ENCODE measurements at places on chromosomes 12 and 14. TPM values are rescaled to one million over a fixed set of nuclear protein-coding genes. Genes with fewer than 3 reads are reported as not detected.

Gene OVCH1
- not detected for total RNA-seq

DNA sequence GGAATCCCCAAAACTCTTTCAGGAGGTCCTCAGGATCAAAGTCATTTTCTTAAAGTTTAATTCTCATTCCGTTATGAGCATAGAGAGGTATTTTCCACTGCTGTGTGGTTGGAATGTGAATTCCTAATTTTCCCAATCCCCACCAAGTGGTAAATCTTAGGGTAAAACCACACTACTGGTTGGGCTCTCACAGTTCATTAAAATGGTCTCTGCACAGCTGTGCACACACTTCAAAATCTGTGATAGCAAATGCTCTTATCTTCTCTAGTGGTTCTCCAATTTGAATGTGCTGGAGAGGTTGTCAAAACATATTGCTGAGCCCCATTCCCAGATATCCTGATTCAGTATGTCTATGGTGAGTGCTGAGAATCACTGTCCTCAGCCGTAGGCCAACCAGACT, 189.1 kb downstream of the BMP4 start:
- DNase-seq: no peak

Gene TMED10
- total RNA-seq: 146 TPM

DNA sequence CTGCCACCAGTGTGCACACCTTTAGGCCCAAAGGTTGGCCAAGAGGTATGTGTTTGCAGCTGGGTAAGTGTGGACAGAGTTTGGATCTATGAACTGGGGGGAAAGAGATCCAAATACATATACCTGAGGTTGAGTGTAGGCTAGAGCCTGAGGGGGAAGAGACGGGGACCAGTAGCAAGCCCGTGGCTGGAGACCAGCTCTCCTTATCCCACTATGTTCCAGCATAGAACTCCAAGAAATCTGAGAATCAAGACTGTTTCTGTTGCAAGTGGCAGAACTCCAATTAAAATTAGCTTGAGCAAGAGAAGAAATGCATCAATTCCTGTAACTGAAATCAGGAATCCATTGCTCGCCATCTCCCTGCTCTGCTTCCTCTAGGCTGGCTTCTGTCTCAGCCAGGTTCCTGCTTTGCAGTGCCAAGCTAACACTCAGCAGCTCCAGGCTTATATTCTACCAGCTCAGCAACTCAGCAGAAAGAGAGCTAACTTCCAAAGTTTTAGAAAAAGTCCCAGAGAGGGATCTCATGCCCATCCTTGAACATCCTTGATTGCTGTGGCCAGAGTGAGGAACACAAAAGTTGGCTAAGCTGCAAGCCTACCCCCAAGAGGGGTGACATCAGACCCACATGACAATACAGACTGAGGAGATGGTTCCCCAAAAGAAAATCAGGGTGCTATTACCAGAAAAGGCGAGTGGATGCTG, 1.5 kb upstream of the PCK2 start:
- DNase-seq: no peak

DNA sequence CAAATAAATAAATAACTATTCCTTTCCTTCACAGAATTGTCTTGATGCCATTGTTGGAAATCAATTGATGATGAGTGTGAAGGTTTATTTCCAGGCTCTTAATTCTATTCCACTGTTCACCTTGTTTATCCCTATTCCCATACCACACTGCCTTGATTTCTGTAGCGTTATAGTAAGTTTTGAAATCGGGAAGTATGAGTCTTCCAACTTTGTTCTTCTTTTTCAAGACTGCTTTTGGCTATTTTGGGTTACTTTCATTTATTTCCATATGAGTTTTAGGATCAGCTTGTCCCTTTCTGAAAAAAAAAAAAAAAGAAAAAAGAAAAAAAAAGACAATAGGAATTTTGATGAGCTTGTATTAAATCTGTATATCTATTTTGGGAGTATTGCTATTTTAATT, 9.3 kb upstream of the CDK2AP1 start:
- no peak for DNase-seq

DNA sequence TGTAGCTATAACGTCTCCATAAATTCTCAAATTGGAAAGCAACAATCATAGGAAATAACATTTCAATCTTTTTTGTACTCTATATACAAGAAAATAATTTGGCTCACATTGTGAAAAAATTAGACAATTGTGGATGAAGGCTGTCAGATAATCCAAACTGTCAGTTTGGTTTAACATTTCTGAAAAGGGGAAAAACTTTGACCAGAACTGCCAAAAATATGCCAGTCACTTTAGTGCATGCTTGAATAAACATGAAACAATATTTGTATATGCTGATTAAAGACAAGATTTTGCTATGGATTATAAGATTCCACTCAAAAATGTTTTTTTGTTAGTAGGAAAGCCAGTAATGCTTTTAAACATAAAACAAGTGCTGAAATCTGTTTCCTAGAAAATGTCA, 38.9 kb downstream of the CCDC59 start:
- DNase-seq: no peak

Gene IL22
- total RNA-seq: not detected

Gene AGAP2
- 74.6 TPM for total RNA-seq

Gene GYS2
- total RNA-seq: not detected

GRCh38 chr14:49220492-49220891, 365.7 kb downstream of the RPS29 start:
- no peak for DNase-seq

Gene MGP
- total RNA-seq: 3.1 TPM

GRCh38 chr14:98835051-98835824, 436.8 kb downstream of the BCL11B start:
- DNase-seq: no peak

DNA sequence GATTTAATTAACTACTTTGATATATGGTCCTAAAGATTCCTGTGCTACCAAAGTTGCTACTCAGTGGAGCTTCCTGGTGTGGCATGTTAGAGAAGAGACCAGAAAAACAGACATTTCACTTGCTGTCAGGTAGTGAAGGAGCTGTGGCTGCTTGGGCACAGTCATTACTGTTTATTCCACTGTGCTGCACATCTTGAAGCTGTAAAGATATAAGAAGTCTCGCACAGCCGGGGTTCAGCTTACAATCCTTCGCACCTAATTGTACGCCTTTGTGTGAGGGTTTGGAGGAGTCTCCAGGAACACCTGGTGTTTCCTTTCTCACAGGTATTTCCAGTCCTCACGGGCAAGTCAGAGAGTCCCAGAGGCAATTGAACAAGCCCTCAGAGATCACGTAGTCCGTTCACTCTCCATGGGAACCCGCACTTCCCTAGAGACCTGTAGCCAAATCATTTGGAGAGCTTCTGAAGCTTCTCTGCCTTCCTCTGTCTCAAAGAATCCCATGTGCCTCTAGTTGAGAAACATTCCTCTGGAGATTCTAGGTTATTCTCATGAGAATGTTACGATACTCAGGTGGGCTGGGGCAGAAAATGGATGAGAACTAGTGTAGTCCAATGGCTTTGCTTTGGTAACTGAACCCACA, 4.1 kb downstream of the EVL start:
- no peak for DNase-seq

Gene PRKD1
- not detected for total RNA-seq

DNA sequence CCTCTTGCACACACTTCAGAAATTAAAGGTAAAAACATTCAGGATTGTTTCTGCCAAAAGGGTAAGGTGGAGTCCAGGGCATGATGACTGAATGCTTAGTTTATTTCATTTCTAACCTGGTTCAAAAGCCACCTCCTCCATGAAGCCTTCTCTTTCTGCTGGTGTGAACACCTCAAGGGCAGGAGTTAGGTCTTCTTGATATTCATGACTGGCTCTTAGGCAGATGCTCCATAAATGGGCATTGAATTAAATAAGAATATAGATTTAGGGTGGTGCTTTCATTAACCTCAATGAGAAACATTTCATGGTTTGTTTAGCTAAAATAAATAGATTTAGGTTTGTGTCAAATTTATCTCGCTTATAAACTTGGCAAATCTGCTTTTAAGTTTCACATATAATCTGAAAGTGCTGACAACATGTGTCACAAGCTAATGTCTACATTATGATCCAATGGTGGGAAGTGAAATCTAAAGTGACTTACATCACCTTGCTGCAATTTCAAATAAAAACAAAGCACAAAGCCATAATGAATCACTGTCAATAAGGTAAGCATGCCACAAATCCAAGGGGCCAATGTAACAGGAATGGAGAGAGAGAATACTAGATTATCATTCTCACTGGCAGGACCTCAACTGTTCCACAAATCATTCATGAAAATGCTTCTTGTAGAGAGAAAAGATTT, 72.7 kb upstream of the GRIP1 start:
- no peak for DNase-seq

Gene MSI1
- not detected for total RNA-seq

DNA sequence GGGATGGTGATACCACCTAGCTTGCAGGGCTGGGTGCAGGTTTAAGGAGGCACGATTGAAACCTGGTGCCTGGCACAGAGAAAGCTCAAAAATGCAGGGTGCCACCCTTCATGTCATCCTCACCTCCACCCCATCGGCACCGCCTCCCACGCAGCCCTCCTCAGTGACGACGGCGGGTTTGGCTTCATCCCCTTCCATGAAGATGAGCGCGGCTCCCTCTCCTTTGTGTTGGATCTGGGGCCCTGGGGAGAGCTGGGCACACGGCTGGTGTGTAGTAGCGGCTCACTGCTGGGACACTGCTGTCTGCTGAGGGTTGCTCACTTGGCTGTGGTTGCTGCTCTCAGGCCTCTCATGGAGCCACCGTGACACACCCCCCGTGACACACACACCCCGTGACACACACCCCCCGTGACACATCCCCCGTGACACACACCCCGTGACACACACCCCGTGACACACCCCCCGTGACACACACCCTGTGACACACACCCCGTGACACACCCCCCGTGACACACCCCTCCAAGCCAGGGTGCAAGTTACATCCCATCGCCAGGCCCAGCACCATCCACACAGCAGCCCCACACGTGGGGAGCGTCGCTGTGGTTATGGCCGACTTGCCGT, 42.9 kb upstream of the FZD10 start:
- no peak for DNase-seq

Gene P2RX2
- not detected for total RNA-seq

DNA sequence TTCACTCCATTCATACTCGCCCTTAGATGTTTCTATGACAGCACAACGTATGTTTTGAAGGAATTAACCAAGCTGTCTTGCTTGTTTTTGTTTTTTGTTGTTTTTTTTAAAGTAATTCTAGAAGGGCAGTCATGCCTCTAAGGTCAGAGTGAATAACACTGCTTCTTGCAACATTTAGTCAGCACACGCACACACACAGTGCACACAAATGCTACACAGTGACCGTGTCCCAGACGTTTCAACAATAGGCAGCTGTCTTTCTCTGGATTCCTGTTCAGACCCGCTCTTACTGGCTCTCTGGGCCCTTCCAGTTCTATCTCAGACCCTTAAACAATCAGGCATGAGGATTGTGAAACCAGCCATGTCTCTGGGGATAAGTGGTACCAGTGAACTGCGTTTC, 351.0 kb upstream of the FKBP4 start:
- DNase-seq: no peak

DNA sequence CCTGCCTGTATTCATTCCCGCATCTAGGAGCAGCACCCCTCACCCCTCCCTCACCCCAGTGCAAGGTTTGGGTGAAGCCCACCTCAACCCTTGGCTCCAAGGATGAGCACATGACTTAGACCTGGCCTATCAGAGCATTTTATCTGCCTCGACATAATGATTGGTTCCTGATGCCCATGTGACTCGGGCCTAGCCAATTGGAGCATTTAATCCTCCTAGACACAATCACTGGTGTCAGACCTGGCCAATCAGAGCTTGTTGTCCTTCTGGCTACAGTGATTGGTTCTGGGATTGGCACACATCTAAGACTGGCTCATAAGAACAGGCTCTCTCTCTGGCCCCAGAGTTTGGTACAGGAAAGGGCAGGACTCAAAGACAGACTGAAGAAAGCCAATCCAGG, 73.1 kb upstream of the MYL2 start:
- no peak for DNase-seq

GRCh38 chr12:107477947-107478610, 207.5 kb upstream of the PWP1 start:
- DNase-seq: no peak

DNA sequence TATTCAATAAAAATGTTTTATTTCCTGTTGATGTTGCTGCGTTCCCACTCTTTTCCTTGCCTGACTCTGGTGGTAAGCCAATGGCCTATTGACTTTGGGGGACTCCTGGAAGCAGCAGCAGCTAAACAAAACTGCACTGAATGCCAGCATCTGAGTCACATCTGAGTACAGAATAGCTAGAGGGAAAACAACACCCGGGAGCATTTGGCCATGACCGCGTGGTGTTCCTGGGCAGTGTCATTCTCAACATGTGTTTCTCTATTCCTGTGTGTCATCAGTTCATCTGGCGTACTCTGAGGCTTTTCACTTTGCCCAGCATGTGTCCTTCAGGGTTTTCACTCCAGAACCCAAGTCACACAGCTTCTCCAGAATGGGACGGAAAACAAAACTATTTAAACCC, 238.8 kb downstream of the PAWR start:
- DNase-seq: no peak

Measured in T-cell (primary cell).